ENCODE measurements at places on chromosomes 11 and 22. TPM values are rescaled to one million over a fixed set of nuclear protein-coding genes. Genes with fewer than 3 reads are reported as not detected.

PNPLA3 gene
- total RNA-seq: 2.4 TPM

TCN1 gene
- total RNA-seq: not detected

DTX4 gene
- 46.0 TPM for total RNA-seq

ADM2 gene
- total RNA-seq: 0.43 TPM

- DNase-seq: no peak
Measured at GRCh38 chr11:117941163-117941707, 12.0 kb upstream of the TMPRSS13 start.

- no peak for DNase-seq
Measured at GRCh38 chr11:47998733-47999359, 18.5 kb downstream of the PTPRJ start.

- DNase-seq: no peak
Measured at GRCh38 chr11:30935861-30936260, 349.7 kb upstream of the MPPED2 start.

GRCh38 chr11:20126724-20127123 lies 33.6 kb downstream of the DBX1 start:
- no peak for DNase-seq

DNA sequence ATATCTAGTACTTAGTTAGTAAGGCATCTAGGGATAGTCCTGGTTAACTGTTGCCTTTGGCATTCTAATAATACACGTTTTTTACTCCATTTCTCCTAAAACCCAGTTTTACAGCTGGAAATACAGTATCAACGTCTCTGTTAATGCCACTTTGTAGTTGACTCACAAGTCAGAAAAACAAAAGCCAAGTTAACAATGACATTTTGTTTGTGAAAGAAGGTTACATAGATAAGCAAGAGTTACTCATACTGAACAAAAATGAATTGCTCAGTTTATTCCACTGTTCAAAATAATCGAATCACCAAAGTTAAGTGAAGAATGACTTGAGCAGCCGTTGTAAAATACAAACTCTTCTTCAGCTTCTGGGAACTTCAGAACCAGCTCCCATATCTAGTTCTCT lies 540.3 kb downstream of the ETS1 start:
- no peak for DNase-seq

DNA sequence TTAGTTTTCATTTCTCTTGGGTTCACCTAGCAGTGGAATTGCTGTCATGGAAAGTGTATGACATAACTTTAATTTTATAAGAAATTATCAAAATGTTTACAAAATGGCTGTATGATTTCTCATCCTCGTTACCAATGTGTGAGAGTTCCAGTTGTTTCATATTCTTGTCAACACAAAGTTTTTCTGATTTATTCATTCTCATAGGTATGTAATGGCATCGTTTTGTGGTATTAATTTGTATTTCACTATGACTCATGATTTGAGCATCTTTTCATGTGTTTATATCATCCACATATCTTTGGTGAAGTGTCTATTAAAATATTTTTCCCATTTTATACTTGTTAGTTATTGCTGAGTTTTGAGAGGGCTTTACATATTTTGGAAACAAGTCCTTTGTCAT lies 5.5 kb downstream of the FAM111B start:
- DNase-seq: no peak

- no peak for DNase-seq
Measured at GRCh38 chr11:7643314-7643713, 30.0 kb downstream of the CYB5R2 start.

DNA sequence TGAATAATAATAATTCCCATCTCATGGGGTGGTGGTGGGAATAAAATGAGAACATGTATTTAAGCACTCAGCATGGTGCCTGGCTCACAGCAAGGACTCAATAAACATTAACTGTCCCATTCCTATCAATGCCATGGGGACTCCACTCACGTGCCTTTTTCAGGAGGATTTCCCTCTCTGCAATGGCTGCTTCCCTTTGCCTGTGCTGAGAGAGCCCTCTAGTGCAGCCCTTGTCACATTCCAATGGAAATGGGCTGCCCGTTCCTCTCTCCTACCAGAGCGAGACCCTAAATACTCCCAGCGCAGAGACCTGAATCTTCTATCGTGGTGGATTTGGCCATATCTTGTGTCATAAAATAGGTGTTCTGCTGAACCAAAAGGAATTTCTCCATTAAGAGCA lies 621.5 kb upstream of the B3GAT1 start:
- peak; percentile 52 for DNase-seq

DNA sequence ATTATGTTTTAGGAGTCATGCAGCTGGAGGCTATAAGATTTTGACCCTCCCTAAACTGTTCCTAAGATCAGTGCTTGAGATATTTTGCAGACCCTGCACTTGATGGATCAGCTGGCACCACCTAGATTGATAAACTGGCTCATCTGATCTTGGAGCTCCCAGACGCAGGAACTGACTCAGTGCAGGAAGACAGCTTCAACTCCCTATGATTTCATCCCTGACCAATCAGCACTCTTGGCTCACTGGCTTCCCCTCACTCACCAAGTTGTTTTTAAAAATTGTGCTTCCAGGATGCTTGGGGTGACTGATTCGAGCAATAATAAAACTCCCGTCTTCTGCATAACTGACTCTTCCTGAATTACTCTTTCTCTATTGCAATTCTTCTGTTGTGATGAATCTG lies 637.5 kb upstream of the FAT3 start:
- no peak for DNase-seq

DNA sequence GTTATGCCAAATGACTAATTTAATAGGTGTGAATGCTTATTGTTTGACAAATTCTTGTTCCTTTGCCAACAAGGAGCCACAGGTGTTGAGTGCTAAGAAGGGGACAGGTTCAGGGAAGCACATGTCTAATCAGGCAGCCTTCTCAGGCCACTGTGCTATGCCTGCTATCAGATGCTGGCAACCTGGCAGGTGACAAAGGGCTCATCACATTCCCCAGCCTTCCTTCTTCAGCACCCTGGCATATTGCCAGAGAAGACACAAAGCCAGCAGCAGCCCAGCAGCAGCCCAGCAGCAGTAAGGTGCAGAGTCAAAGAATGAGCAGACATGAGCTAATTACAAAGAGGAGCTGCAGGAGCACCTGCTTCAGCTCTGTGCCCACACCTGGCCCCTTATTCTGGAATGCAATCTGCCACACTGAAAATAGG lies 68.2 kb downstream of the GUCY1A2 start:
- DNase-seq: no peak

DNA sequence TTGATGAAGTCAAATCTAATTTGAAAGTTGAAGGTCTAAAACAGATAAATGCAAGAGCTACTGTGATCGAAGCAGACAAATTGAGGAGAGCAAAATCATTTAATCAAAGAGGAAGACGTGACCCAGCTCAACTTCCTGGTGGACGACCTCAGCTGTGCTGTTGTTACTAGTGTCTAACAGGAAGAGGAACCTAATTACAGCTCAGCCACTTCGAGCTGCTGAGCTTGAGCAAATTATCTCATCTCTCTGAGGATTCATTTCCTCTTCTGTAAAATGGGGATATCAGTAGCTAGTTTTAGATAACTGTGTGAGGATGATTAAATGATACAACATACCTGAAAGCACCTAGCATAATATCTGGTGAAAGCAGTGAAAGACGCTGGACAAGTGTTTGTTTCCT lies 48.6 kb upstream of the OLFML1 start:
- no peak for DNase-seq

Measured in dorsolateral prefrontal cortex (tissue), 122 donors.